AML-193 (cell line): ENCODE measurements at places on chromosomes 11 and 22.

- no peak for DNase-seq
Measured at GRCh38 chr22:45948081-45948648, 28.8 kb downstream of the WNT7B start.

GRCh38 chr22:20203552-20204201 lies 52.8 kb upstream of the CCDC188 start:
- DNase-seq, result no peak

DNA sequence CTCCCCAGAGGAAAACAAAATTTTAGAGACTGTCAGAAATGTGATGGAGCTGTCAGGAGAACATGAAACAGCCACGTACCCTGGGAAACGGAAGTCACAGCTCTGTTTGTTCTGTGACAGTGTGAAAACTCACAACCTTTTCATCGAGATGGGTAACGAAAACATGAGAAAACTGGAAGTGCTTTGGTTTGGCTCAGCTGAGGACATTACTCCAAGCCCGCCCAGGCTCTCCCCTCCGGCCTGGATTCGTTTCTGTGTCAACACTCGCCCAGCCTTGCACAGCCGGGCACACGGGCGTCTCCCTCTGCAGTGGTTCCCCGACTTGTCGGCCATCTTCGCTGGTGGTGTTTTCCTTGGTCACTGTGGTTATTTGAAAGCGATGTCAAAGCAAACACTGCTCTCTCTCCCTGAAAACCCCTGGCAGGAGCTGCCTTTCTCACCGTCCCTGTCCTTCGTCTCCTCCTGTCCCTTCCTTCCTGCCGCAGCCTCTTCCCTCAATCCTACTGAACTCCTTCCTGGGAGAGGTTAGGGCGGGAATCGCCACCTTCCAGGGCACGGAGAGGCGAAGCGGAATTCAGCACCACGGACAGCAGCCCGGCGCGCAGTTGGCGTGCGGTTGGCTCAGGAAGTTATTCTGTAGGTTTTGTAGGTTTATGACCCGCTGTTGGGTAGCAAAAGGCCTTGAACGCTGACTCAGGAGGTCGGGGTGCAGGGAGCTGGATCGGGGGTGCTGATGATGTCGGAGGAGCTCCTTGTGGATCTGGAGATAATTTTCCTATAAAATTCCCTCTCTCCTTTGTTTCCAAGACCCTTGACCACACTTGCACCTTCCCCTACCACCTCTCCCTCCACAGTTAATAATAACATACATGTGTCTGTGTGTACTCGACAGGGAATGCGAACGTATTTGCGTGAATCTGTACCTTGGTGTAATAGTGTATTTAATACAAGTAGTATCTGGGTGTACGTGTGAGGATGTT lies 13.1 kb upstream of the RPS19BP1 start:
- DNase-seq, result no peak

GRCh38 chr11:115185507-115185906 lies 318.7 kb downstream of the CADM1 start:
- no peak for DNase-seq
